Posterior cingulate gyrus (tissue), 11 donors: ENCODE measurements at places on chromosomes 11 and 22.

DNA sequence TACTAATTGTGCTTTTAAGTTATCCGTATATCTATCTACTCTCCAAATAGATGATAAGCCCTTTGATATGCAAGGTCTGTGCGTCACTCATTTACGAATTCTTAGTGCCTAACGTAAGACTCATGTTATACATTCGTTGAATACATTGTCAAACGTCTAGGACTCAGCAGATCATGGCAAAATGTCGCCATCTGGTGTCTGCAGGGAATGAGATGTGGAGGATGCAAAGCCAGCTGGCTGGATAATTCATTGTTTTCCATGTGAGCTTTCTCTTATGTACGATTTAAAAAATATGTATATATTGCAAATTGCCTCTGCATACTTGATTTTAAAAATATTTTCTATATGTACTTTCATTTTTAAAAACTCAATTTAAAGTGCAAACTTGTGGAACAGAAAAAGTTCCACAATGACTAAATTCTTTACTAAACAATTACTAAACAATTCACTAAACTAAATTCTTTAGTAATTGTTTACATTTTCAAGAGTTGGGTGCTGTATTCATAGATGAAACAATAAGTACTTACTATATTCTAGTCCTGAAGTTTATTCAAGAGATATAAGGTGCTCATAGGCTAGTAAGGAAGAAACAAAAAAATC is 33.8 kb downstream of the ZNF202 start:
- no peak for DNase-seq

DNA sequence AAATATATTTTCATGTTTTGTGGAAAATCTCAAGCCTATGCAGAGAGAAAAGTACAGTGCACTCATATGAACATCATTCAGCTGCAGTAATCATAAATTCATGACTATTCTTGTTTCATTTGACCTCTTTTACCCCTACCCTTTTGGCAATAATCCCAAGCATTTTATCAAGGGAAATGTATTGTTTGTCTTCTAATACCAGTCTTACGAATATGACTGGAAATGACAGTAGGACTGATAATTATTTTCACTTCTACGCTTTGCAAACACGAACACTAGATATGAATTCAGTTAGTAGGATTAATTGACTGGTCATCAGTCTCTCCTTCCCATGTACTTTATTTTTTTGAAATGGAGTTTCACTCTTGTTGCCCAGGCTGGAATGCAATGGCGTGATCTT is 90.3 kb downstream of the MTMR3 start:
- no peak for DNase-seq

GRCh38 chr11:105211806-105212554 is 72.4 kb upstream of the CARD18 start:
- no peak for DNase-seq

DNA sequence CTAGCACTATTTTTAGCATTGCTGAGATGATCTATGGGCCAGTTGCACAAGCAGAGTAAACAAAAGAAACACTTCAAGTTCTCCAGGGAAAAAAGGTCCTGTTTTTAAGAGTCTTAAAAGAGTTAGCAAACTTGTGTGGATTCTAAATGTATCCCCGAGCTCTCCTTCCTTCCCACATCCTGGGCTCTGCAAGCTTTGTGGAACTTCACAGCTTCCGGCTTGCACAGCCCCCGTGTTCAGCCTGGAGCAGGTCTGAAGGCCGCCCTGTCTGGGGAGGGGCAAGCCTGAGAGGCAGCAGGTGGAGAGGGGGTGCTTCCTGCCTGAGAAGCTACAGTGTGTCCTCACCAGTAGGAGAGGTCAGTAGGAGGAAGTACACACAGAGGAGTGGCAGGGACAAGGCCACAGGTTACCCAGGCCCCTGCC is 35.1 kb upstream of the SUSD2 start:
- no peak for DNase-seq

- no peak for DNase-seq
Measured at GRCh38 chr11:94196363-94196762, 67.7 kb downstream of the PANX1 start.

- no peak for DNase-seq
Measured at GRCh38 chr11:130144861-130145281, 14.7 kb upstream of the ST14 start.

DNA sequence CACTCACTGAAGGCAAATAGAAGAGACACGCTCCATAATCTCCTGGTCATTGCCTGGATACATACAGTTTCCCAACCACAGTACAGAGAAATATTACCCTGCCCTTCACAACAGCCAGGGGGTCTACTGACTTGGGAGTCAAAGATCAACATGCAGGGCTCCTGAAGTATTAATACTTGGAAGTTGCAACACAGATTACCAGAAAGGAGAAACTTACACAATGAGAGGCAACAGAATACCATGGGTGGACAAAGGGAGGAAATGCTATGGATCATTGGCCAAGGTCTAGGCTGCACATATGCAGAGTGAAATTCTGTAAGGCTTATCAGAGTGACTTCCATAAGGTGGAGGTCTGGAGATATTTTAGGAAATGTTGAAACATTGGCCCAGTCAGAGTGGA is 267.9 kb upstream of the FAT3 start:
- no peak for DNase-seq

GRCh38 chr22:40312050-40312449 is 34.2 kb upstream of the ADSL start:
- DNase-seq, result no peak

GRCh38 chr11:43447151-43447550 is 88.4 kb downstream of the TTC17 start:
- no peak for DNase-seq

DNA sequence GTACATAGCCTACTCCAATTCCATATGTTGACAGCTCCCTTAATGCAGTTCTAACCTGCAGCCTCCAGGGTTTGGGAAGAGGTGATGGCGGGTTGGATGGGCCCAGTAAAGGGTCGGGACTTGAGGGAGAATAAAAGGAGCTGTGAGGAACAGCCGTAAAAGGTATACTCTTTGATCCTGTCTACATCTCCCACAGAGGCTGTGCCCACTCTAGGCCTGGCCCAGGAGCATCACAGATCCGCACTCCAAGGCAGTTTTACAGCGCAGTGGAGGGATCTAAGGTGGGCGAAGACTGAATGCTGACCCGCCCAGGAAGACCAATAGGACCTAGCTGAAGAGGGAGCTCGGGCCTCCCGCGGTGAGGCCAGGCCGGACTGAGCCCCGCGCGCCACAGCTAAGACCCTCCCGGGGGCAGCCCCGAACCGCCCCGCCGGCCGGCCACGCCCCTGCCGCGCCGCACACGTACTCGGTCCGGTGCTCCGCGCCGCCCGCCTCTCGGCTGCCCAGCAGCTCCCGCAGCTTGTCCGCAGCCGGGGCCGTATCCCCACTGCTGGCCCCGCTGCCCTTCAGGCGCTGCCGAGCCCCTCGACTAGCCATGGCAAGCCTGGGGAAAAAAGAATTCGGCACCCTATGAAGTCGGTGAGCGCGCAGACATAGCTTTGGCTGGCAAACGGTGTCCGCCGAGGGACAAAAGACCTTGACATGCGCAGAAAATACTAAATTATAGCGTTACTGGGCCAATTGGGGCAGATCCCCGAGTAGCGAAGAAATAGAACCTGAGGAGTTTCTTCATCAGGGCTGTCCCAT is at the start of gene ALG9:
ALG9 (minus strand) TSS at position 696 of the 807 bp plus-strand sequence; CDS start at position 597, 99 bp downstream.
- peak; percentile 63 for DNase-seq

- peak; percentile 93 for DNase-seq
Measured at GRCh38 chr11:61446211-61446651, 16.3 kb downstream of the SDHAF2 start.

GRCh38 chr11:35147235-35147634 is 8.3 kb downstream of the CD44 start:
- DNase-seq, result no peak

GRCh38 chr11:63146581-63146980 is 2.6 kb upstream of the SLC22A24 start:
- DNase-seq, result no peak

DNA sequence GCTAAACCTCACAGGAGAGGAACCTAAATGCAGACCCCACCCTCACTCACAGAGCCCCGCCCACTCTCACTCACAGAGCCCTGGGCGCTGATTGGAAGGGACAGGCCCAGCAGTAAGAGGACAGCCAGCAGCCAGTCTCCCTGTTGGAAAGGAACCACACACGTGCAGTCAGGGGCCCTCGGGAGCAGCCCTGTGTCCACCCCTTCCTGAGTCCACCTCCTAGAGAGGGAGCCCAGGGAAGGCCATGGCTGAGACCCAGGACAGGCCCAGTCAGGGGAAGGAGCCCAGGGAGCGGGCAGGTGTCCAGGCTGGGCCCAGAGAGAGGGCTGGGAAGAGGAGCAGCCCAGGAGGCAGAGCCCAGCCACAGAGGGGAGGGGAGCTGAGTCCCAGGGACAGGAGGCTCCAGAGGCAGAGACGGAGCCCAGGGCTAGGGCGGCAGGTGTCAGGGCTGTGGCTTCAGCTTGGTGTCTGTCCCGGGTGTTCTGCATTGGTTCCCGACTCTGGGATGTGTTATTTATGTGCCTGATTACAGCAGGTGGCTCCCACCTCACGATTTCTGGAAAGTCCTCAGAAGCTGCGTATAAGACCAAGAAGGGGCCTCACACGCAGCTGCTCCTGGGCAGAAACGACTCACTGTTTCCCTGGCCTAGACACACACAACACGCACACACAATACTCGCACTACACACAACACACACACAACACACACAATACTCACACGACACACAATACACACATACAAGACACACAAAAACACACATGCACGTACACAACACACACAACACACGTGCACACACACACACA is 9.0 kb upstream of the APOBEC3H start:
- DNase-seq, result no peak

DNA sequence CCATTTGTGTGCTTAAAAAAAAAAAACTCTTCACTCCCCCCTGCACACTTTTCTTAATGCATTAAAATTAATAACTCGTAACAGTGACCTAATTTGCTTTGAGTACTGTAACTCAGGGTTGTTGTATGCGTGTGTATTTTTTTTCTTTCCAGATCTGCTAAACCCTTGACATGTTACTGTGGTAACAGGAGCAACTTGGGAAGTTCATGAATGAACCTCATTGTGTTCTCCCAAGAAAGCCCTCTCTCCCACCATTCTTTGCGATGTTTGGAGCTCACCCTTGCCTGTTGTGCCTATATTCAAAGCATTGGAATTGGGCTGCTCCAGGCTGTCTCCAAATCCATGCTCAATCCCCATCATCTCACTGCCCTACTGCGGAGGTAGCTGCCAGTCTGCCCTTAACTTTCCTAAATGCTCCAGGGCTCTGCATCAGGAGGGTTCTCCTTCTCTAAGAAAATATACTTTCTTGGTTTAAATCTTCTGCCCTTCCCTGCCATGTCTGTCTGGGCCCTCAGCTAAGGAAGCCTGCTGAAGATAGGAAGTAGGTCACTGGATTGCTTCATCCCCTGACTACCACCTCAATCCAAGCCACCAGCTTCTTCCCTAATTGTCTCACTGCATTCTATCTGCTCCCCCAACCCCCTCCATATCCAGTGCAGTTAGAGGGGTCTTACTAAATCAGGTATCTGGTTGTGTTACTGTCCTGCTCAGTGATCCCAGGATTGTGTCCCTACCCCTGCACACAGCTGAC is 70.3 kb downstream of the KIRREL3 start:
- no peak for DNase-seq

DNA sequence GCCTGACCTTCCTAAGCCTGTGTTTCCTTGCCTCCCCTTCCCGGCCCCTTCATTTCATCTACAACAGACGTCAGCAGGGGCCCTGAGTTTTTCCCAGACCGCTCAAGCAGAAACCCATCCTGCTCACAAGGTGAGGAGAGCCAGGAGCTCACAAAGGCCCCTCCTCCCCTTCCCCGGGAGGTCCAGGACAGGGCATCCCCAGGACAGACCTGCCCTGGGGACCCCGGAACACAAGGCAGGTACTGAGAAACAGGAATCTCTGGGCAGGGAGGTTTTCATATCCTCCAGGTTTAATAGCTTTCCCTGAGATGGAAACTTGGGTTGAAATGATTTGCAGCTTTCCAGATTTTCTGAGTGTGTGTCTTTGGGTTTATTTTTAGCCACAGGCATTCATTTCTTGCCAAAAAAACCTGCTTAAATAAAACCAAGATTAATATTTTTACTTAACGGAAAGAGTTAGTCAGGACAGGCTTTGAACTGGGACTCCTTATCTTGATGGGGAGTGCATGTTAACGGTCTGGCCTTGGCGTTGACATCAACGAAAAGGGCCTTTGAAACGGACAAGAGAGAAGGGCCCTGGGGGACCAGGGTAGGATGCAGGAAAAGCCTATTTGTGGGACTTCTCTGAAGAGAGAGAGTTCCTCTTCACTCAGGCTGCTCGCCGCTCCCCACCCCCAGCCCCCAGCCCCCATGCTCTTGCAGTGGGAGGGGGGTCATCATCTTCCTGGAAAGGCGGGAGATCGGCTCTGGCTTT is 38.5 kb downstream of the TIMP3 start:
- DNase-seq, result no peak

DNA sequence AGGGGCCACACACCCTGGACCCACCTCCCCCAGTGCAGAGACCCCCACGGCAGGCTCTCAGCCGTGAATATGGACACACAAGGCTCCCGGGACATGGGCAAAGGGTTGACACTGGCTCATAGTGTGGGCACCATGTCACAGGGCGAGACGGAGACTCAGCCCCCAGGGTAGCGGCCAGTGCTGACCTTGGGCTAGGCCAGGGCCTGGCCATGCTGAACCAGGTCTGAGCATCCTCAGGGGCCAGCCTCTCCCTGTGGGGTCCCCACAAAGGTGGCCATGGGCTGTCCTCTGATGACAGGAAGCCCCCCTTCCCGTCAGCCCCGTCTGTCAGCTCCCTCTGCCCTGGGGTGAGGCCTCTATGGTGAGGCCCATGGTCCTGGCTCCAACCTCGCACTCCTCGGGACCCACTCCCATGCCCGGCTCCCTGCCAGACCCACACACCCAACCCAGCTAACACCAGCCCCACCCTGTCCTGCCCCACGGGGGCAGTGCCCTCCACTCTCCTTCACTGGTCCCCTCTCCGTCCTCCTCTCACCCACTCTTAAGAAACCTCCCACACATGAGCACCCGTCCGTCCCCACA is 19.0 kb upstream of the PRODH start:
- DNase-seq, result no peak

- no peak for DNase-seq
Measured at GRCh38 chr22:48605856-48606481, 1221.7 kb downstream of the BRD1 start.

GRCh38 chr11:73521621-73522020 is 76.3 kb downstream of the FAM168A start:
- no peak for DNase-seq

DNA sequence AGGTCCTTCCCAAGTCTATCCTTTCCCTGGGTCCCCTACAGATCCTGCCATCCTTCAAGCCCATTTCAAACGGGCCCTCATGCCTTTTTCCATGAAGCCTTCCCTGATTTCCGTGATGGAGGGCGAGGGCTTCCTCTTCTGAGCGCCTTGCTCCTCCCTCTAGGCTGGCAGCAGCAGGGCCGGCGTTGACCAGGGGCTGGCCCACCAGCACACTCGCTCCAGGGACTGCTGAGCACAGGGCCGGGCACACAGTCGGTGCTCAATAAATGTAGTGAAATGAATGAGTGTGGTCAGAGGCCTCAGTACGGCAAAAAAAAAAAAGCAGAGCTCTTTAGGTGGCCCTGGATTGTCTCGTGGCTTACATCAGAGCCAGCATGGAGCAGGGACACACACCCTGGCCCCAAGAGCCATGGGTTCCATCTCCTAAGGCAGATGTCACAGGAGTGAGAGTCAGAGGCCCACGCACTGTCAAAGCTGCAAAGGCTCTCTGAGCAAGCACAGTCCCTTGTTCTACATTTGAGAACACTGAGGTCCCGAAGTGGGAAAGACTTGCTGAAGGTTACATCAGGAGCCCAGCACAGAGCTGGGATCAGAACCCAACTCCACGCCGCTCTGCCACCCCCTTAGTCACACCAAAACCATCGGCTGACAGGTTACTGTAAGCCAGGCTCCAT is 3.1 kb downstream of the IL2RB start:
- no peak for DNase-seq

- DNase-seq, result no peak
Measured at GRCh38 chr11:65260756-65261590, 789 bp upstream of the POLA2 start.
